IMR-90 (cell line): ENCODE measurements at places on chromosomes 1 and 21. TPM values are rescaled to one million over a fixed set of nuclear protein-coding genes. Genes with fewer than 3 reads are reported as not detected.
A peak's percentile ranks its signal among the peaks of the same experiment; 100 is the strongest.

C1orf185 gene
- not detected in 2 replicates for total RNA-seq

CNIH3 gene
- 2.0 and 3.1 TPM in 2 replicates for total RNA-seq

PUSL1 gene
- total RNA-seq, result 10.9 and 13.3 TPM in 2 replicates

DNA sequence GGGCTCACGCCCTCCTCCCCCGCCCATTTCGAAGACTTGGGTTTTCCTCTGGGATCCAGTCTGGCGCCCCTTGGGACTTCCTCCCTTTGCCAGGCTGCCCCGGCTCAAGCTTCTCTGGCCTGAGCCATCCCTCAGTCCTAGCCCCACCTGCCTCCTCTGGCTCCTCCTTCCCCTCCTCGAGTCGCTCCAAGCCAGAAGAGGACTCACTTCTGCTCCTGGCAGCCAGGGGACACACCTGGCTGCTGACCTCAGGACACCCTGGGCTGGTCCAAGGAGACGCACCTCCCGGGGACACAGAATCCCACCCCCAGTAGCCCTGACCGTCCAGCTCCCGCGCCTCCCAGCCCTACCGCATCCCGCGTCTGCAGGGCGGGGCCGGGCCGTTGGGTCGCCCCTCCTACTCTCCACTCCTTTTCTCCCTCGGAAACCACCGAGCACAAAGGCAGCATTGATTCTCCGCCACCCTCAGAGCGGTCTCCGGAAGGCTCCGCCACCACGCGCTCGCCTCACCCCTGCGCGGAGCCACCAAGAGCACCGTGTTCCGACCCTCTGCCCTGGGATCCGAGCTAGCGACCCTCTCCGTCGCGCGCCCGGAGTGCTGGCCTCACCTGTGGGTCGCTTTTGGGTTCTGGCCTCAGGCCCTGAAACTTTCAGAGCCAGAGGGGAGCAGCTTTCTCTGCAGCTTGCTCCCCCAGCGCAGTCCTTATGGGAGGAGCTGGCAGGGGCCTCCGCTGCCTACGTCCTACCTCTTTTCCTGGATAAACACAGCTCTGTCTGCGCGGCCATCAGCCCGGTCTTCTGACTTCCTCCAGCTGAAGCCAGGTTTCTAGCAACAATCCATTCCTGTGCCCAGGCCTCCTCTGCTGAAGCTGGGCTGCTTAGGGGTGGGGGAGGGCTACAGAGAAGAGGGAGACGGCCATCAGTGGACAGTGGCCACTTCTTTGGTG lies at the start of gene C2CD4D:
TSS of gene C2CD4D (minus strand) at position 364 of the 947 bp plus-strand sequence. CDS start 831 bp downstream, outside the sequence.
- H3K4me3 ChIP-seq, result peak within 1 kb of the TSS; percentile 36; the same call in 1 of the 2 replicates
- peaks cover 55% of the 10 kb centered on the region for H3K27me3 ChIP-seq
- H3K4me1 ChIP-seq, result no peaks in the 10 kb centered on the region; the same call in 1 of the 2 replicates
- no peak for DNase-seq
- H3K27ac ChIP-seq, result no peak within 1 kb of the TSS
- H3K36me3 ChIP-seq, result no peaks in the 10 kb centered on the region

KRTAP12-2 gene
- not detected in 2 replicates for total RNA-seq

FCRL6 gene
- total RNA-seq, result not detected in 2 replicates

- no peak overlapping the region for H3K4me3 ChIP-seq
- no peaks in the 10 kb centered on the region for H3K36me3 ChIP-seq
- H3K4me1 ChIP-seq, result peaks cover 28% of the 10 kb centered on the region
- DNase-seq, result peak; percentile 92
- H3K27me3 ChIP-seq, result no peaks in the 10 kb centered on the region
These were observed 17.1 kb upstream of the SPSB1 start for GRCh38 chr1:9275567-9276034.

DDI2 gene
- 8.6 and 13.4 TPM in 2 replicates for total RNA-seq

COL24A1 gene
- 1.4 and 2.5 TPM in 2 replicates for total RNA-seq

DNA sequence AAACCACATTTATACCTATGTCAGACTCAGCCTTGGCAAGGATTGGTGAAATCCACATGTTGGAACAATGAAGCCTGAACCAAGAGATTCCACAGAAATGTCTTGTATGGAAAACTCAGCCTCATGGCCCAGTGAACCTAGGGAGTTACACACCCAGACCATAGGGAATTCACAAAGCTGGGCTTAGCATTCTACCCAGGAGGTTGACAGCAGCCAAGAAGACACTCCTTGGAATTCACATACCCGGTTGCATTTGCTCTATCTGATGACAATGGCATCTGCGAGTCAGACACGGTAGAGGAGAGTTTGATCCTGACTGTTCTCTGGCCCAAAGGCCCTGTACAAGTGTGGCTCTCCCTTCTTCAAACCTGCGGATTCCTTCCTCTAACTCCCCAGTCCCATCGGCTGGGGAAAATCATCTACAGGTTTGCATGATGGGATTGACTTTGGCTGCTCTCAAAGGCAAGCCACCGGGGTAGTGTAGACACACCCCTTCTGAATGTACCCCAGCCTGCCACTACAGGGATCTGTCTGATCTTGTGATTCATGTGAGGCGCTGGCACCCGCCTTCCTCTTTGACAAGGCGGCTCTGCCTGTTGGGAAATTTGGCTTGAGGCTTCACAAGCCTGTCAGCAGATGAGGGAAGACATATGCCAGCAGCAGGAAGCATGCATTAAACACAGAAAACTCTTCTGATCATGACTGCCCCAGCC lies 297.3 kb upstream of the KAZN start:
- H3K4me3 ChIP-seq, result no peak overlapping the region
- H3K27me3 ChIP-seq, result no peaks in the 10 kb centered on the region; the same call in 1 of the 2 replicates
- no peaks in the 10 kb centered on the region for H3K4me1 ChIP-seq
